CD8-positive, alpha-beta memory T cell (primary cell): ENCODE measurements at places on chromosomes 12 and 14. TPM values are rescaled to one million over a fixed set of nuclear protein-coding genes. Genes with fewer than 3 reads are reported as not detected.

The PRKCH gene
- 165 TPM for total RNA-seq

The TSPAN11 gene
- not detected for total RNA-seq

The OS9 gene
- total RNA-seq = 96.8 TPM

The RTL1 gene
- not detected for total RNA-seq

DNA sequence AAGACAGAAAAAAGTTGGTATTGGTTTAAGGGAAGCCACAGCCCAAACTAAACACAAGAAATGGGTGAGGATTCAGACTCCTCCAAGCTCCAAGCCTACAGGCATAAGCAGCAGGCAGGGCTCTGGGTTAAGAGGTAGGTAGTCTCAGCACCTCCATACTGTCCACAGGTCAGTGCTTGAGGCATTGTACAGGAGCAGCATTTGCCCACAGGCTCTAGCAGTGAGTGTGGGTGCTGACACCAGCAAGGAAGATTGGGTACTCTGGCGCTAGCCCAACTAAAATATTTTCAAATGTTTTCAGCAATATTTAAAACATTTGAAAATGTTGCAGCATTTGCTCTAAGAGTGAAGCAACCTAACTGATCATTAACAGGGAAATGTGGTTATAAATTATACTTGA, 33.1 kb downstream of the FERMT2 start:
- no peak for DNase-seq
- peaks cover 21% of the 10 kb centered on the region for H3K4me1 ChIP-seq
- no peak overlapping the region for H3K27ac ChIP-seq
- H3K27me3 ChIP-seq = no peaks in the 10 kb centered on the region

- DNase-seq = no peak
- no peaks in the 10 kb centered on the region for H3K27me3 ChIP-seq
- peaks cover 5% of the 10 kb centered on the region for H3K36me3 ChIP-seq
- no peak overlapping the region for H3K27ac ChIP-seq
- H3K4me1 ChIP-seq = no peaks in the 10 kb centered on the region
Measured at GRCh38 chr12:113863455-113863845, 102.7 kb downstream of the RBM19 start.

- no peak for DNase-seq
- H3K4me3 ChIP-seq = no peak overlapping the region
- no peaks in the 10 kb centered on the region for H3K27me3 ChIP-seq
- no peaks in the 10 kb centered on the region for H3K4me1 ChIP-seq
Measured at GRCh38 chr14:69042787-69043444, 63.8 kb upstream of the ACTN1 start.

GRCh38 chr12:113665457-113665856, 193.8 kb upstream of the LHX5 start:
- H3K27me3 ChIP-seq = no peaks in the 10 kb centered on the region
- DNase-seq = no peak
- no peak overlapping the region for H3K27ac ChIP-seq

GRCh38 chr12:13465635-13466034, 269.1 kb downstream of the EMP1 start:
- no peaks in the 10 kb centered on the region for H3K27me3 ChIP-seq
- no peaks in the 10 kb centered on the region for H3K36me3 ChIP-seq
- H3K4me3 ChIP-seq = no peak overlapping the region
- H3K27ac ChIP-seq = no peak overlapping the region

- H3K27me3 ChIP-seq = no peaks in the 10 kb centered on the region
- peak overlapping the region; percentile 56 for H3K4me3 ChIP-seq
- H3K27ac ChIP-seq = peak overlapping the region; percentile 61
- peaks cover 41% of the 10 kb centered on the region for H3K4me1 ChIP-seq
Measured at GRCh38 chr12:121796855-121797751, 3.6 kb upstream of the RHOF start.

GRCh38 chr12:89216211-89216952, 135.9 kb downstream of the DUSP6 start:
- H3K4me1 ChIP-seq = no peaks in the 10 kb centered on the region
- H3K27ac ChIP-seq = no peak overlapping the region
- no peaks in the 10 kb centered on the region for H3K27me3 ChIP-seq
- no peak overlapping the region for H3K4me3 ChIP-seq

DNA sequence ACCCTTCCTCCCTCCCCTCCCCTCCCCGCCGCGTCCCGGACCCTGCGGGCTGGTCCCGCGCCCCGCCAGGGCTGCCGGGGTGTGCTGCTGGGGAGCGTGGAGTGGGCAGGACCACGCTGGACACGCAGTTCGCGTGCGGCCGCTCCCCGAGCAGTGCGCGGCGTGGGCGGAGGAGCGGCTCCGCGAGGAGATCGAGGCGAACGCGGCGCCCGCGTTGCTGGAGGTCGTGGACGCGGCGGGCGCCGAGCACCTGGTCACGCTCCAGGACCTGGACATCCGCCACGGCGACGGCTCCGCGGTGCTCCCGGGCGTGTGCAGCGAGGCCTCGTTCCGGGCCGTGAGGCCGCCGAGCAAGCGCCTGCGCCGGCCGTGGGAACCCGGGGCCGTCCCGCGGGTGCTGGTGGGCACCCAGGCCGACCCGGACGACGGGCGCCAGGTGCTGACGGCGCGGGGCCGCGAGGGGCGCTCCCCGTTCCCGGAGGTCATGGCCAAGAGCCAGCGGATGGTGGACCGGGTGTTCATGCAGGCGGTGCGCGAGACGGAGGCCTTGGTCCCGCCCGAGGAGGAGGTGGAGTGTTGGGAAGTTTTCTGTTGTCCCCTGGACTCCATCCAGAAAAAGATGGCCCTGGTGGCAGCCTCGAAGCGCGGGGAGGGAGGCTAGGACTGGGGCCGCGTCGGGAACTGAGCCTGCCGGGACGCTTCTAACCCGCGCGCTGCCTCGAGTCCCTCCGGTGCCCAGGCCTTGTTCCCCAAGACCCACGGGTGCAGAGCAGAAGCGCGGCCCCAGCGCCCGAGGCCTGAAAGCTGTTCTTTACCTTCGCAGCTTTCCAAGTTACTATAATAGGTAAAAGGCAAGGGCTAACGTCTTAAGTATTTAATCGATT, 54.7 kb upstream of the EIF5 start:
- H3K4me1 ChIP-seq = no peaks in the 10 kb centered on the region
- H3K36me3 ChIP-seq = no peaks in the 10 kb centered on the region
- H3K27me3 ChIP-seq = peaks cover 8% of the 10 kb centered on the region
- H3K27ac ChIP-seq = no peak overlapping the region
- no peak overlapping the region for H3K4me3 ChIP-seq
